ENCODE measurements at places on chromosomes 6 and 20. TPM values are rescaled to one million over a fixed set of nuclear protein-coding genes. Genes with fewer than 3 reads are reported as not detected.

DNA sequence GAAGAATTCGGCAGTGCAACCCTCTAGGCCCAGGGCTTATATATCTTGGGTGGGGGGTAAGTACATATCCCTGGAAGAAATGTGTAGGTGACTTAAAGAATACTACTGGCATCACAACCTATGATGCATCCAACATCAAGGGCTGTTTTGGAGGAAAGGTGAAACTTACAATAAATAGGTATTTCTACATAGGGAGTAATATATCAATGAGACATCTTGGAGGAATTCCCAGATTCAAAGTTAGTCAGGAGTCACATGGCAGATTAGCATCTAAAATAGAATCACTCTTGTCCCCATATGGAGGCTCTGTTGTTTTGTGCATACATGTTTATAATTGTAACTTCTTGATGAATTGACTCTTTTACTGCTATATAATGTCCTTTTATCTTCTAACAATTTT lies 375.5 kb downstream of the PAX1 start:
- DNase-seq = no peak

The ZBP1 gene
- polyA plus RNA-seq = 0.04 TPM

DNA sequence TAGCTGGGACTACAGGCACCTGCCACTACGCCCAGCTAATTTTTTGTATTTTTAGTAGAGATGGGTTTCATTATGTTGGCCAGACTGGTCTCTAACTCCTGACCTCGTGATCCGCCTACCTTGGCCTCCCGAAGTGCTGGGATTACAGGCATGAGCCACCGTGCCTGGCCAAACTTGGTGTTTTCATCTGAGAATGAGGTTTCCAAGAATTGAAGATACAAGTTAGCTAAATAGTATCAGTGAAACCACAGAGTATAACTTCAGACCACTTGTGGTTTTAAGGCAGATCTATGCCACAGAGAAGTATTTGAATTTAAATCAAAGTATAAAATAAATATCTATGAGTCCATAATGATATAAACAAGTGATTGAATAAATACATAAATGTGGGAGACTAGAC lies 70.1 kb downstream of the SLC16A10 start:
- DNase-seq = no peak

The DOK5 gene
- polyA plus RNA-seq = 20.1 TPM

The HLA-DMB gene
- polyA plus RNA-seq = 5.1 TPM

DNA sequence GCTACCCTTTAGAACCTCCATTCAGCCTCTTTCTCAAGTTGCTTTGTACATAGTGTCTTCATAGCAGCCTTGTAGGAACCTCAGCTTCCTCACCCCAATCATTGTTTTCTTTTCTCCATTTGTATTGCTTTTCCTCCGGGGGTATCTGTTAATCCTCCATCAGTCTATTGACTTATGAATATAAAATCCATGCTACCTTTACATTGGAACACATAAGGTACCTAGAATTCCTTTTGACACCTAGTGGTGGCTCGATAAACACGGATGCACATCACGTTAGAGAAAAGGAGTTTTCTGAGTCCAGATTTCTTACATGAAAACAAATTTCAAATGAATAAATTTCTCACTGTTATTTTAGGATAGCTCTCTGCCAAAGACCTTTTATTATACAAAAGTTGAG lies 6.3 kb upstream of the EDN1 start:
- no peak for DNase-seq

The KIAA1755 gene
- polyA plus RNA-seq = 7.0 TPM

- DNase-seq = no peak
Observed at GRCh38 chr6:112235956-112236355, 18.4 kb downstream of the LAMA4 start.

Measured in muscle of leg (tissue), 16 donors.